Fibroblast of skin of back (primary cell): ENCODE measurements at places on chromosomes 4 and X.
A peak's percentile ranks its signal among the peaks of the same experiment; 100 is the strongest.

DNA sequence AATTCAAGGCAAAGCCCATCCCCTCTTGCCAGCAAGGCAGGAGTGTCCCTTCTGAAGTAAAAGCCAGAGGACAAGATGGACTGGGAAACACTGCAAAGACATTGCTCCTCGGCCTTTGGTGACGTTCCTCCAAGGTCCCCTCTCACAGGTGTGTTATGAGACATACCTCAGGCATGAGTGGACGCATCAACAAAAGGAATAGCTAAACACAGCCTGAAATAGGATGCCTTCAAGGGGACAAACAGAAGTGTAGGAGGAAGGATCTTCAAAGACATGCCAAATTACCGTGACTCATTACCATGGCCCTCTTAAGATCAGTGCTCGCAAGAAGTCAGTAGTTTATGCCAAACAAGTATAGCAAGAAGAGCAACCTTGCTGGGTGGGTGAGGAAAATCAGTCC is 6.0 kb upstream of the IDS start:
- DNase-seq = no peak

- peak; percentile 71 for DNase-seq
Observed at GRCh38 chr4:10457255-10457801, at the start of gene ZNF518B. ZNF518B (minus strand) TSS chr4:10457426; CDS start chr4:10446328, 11,098 bp downstream.

DNA sequence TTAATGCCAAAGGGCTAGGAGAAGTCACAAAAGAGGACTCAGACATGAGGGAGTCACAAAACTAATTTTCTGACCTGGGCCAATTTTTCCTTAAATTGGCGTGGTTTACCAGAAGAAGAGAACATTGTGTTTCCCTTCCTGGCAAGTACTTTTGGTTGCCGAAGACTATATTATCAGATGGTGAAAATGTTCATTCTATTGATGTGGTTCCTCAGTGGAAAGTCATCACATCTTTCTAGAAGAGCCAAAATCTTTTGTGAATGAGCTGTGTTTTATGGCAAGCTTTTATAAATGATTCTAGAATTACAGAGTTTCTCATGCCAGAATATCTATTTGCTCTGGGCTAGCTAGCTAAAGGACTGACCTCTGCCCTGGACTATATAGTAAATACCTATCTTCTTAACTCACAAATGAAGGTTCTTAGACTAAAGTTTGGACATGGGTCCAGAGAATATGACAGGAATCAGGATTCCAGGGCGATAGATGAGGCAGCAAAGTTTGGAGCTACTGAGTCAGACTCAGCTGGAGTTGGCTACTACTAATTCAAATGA is 288.9 kb downstream of the IL1RAPL2 start:
- no peak for DNase-seq

- DNase-seq = no peak
Observed at GRCh38 chr4:57073559-57073958, 36.6 kb downstream of the IGFBP7 start.

GRCh38 chr4:100895556-100896197 is 377.9 kb upstream of the EMCN start:
- no peak for DNase-seq

DNA sequence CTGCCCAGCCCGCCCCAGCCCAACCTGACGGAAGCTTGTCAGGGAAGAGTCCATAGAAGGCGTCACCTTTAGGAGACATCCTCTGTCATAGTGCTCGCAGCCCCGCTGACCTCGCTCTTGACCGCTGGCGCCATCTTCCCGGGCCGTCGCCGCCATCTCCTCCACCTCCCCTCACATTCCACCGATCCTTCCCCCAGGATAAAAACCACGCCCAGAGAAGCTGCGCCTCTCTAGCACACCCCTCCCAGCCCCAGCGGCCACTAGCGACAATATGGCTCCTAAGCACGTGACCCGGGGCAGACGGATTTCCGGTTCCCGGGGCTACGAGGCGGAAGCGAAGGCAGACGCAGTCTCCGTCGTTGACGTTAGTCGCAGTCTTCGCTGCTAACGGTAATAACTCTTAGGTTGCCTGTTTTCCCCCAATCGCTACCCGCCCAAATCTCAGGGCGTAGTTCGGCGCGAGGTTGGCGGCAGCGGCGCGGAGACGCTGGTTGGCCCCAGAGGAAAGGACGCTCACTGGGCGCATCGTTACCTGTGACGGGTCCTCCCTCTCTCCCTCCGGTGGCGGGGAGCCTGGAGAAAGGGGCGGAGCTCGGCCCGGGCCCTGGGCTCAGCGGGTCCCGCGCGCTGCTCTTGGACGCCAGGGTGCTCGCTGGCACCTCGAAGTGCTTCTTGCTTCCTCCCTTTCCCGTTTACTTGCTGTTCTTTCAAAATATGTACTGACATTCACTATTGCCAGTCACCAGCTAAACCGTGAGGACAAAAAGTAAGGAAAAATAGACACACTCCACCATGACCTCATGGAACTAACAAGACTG is at the start of the genes RCHY1 and THAP6:
Gene RCHY1, minus strand, starts transcription at position 273 of the 818 bp plus-strand sequence. Its CDS starts 117 bp downstream, at position 156.
Gene THAP6, plus strand, starts transcription at position 343 of the 818 bp plus-strand sequence. CDS start 980 bp downstream, outside the sequence.
- peak; percentile 97 for DNase-seq

DNA sequence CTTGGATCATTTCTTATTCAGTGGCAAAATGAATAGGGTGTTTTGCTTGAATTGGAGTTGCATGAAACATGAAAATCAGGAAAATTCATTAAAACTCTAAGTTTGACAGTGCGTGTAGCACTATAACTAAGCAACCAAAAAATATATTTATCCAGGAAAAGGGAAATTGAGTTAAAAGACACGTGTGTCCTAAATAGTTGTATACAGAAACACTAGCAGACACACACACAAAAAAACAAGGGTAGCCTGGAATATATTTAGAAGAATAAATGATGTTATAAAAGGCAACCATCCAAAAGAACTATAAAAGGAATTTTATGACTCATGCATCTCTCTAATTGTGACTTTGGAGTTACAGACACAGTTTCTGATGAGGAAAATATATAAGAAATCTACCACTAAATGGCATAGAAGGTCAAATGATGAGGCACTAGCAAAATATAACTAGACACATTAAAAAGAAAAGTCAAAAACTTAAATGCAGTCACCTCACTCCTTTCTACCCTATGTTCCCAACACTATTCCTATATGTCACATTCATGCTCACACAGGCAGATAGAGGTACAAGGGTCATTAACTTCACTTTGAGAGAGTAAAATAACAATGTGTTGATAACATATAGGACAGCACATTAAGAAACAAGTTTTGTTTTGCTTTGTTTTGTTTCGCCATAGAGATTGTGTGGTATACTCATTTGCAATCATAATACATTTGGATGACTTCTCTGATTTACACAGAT is 793.6 kb upstream of the INTU start:
- peak; percentile 73 for DNase-seq

GRCh38 chr4:146308951-146309350 is 94.6 kb downstream of the REELD1 start:
- no peak for DNase-seq

DNA sequence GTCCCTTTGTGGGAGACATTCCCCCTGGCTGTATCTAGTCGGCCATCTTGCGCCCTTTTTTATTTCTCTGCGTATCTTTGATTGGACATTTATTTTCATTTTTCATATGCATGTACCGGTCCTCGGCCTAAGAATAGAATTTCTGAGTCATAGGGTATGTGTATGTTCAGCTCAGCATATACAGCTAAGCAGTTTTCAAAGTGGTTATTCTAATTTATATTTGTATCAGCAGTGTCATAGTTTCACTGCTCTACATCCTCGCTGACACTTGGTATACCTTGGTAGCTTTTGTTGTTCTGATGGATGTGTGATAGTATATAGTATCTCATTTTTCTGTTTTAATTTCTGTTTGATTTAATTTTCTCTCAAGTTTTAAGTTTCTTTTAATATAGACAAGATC is 38.7 kb downstream of the BEX3 start:
- no peak for DNase-seq

DNA sequence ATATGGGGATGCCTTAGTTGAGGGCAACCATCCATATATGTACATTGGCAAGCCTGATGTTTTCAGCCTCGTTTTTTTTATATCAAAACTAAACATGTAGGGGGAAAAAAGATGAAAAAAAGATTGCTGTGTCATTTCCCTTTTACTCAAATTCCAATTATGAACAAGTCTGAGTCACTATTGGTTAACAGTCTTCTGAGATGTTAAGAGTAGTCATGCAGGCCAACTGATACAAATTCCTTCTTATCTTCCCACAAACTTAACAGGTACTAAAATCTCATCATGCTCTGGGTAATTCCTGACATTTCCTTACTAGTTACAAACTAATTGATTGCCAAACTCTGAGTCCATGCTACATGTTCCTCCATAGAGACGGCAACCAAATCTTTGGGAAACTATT is 222.1 kb downstream of the FRMPD4 start:
- DNase-seq = peak; percentile 83

DNA sequence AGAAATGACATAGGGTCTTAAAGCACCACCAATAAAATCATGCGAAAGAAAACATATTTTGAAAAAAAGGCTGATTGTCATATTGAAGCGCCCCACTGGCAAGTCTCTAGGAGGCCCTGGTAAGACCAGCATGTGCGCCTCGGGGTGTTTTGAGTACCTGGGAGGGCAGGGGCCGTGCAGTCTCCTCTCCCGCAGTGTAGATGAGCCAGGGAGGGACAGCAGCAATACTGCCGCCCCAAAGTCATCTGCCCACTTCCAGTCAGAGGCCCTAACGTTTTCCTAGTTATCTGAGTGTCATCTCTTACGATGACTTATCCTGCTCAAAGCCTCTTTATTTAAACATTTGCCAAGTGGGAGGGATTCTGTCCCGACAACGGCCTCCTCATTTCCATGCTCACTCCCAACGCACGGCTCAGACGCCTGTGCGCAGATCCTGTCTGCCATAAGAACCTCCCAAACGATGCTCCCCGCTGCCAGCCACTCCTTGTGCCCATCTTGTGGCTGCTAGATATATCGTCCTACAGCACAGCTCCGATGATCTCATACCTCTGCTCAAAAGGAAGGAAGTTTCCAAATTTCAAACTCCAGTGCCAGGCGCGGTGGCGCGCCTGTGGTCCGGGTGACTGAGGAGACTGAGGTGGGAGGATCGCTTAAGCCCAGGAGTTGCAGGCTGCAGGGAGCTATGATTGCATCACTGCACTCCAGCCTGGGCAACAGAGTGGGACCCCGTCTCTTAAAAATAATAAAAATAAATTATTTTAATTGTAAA is 17.2 kb upstream of the SCRG1 start:
- no peak for DNase-seq
